ENCODE measurements at places on chromosomes 2 and 18.

DNA sequence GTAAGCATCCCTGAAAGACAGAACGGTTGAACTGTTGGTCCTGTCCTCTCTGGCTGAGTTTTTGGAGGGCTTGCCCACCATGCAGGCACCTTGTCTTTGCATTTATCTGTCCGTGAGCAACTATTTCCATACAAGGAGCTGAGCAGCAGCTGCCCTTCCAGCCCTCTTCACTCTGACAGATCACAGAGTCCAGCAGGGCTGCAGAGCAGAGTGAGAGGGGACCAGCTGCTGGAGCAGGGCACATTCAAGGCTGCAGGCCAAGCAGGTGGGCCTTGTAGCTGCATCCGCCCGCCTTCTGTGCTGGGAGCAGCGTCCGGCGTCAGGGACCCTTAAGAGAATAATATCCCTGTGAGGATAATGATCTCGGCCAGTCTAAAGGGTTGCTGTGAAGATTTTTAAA is 9.5 kb downstream of the SMYD1 start:
- DNase-seq: no peak

DNA sequence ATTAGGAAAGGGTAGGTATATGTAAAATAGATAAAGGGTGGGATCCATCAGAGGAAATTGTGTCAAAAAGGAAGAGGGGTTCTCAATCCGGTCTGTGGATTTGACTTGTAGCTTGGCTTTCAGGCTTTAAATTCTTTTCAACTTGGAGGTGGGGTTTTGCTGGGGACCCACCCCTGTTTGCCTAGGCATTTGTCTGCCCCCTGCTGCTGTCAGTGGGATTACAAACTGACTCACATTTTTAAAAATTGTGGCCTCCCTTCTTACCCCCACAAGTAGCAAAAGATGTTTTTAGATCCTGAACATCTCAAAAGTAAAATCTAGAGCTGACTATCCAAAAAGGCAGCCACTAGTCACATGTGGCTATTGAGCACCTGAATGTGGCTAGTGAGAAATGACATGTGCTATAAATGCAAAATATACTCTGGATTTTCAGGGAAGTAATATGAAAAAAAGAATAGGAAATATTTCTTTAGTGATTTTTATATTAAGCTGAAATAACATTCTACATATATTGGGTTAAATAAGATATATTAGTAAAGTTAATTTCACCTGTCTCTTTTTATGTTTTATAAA is 178.9 kb downstream of the GFPT1 start:
- peak; percentile 4 for DNase-seq

DNA sequence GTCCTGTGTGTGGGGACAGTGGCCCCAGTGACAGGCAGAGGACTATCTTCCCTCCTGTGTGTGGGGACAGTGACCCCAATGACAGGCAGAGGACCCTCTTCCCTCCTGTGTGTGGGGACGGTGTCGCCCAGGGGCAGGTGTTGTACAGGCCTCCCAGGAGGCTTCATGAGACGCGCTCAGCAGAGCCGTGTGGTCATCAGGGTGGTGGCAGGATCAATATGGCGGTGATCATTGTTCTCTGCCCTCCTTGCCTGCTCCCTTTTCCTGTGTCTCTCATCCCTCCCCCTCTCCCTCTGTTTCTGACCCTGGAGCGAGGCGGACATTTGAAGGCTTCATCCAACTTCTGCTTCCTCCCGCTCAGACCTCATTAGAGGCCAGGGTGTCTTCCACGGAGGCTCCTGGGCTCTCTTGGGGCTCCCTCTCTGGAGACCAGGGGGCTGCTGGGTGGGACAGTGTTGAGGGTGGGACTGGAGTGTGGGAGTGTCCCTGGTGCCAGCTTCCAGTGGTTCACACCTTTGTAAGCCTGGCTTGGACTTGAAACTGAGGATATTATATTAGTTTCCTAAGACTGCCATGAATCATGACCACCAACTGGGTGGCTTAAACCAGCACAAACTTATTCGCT is 59.5 kb downstream of the ACKR3 start:
- DNase-seq: no peak

- DNase-seq: no peak
Measured at GRCh38 chr2:57891086-57891712, 155.4 kb upstream of the VRK2 start.

GRCh38 chr2:160144280-160144990 is 55.6 kb downstream of the ITGB6 start:
- DNase-seq: no peak

DNA sequence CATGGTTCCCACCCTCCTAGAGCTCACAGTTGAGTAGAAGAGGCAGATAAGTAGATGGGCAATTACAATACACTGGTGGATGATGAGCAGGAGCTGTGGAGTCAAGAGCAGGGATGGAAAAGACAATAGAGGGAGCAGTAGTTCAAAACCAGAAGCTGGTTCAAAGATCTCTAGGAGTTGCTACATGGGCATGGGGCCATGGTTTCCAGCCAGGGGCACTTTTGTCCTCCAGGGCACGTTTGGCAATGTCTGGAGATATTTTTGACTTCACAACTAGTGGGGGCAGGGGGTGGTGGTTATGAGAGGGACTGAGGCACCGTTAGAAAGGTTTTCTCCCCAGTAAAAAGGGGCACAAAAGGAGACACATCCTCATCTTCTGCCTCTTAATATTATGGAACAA is 236.0 kb downstream of the DYSF start:
- DNase-seq: no peak

DNA sequence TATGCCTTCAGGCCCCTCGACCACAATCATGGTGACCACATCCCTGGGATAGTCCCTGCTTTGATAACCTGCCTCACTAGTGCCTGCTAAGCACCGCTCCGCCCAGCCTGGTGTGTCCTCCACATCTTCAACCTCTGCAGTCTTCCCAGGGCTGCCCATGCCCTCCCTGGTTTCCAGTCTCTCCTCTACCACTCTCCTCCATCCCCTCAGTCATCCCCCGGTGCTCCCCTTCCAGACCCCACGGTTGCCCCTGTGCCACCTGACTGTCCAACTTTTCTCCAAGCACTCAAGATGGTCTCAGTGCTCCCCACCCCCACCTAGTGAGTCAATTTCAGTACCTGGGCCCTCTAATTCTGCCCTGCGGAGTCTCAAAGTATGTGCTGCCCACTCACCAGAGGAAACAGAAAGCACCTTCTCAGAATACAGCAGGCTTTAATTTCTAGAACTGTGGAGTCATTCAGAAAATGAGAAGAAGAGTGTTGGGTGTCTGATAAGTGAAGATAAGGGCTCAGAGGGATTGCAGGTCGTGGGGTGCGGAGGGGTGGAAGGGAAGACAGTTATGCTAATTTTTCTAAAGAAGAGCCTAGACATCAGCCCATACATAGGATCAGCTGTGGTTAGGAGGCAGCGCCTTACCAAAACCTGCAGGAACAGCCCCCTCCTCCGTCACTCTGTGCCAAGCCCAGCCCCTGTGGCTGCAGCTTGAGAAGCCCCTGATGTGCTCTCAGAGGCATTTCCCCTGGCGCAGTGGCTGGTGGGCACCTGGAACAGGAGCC is 53.6 kb upstream of the CAB39 start:
- no peak for DNase-seq

DNA sequence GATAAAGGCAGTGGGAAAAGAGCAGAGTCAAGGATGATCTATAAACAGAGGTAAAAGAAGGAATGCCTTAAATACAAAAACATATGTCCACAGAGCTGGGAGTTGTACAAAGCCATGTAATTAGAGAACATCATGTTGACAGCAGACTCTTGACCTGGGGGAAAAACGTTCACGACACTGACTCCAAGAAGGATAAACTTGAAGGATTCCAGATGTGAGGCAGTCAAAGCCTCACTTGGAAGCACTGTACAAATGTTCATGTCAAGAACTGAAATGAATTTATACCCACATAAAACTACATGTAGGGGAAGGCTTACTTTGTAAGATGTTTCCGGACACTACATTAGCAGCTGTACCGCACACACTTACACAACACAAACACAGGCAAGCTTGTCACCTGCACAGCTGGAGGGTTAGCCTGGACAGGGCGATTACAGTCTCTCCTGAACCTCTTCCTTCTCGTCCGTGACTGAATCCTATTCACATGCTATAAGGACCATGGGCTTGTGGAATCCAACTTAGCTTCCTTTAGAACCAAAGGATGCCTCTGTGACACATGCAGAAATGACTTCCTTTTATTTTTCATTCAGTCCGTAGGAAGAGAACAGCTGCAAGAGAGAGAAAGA is 88.6 kb downstream of the SH3YL1 start:
- no peak for DNase-seq

DNA sequence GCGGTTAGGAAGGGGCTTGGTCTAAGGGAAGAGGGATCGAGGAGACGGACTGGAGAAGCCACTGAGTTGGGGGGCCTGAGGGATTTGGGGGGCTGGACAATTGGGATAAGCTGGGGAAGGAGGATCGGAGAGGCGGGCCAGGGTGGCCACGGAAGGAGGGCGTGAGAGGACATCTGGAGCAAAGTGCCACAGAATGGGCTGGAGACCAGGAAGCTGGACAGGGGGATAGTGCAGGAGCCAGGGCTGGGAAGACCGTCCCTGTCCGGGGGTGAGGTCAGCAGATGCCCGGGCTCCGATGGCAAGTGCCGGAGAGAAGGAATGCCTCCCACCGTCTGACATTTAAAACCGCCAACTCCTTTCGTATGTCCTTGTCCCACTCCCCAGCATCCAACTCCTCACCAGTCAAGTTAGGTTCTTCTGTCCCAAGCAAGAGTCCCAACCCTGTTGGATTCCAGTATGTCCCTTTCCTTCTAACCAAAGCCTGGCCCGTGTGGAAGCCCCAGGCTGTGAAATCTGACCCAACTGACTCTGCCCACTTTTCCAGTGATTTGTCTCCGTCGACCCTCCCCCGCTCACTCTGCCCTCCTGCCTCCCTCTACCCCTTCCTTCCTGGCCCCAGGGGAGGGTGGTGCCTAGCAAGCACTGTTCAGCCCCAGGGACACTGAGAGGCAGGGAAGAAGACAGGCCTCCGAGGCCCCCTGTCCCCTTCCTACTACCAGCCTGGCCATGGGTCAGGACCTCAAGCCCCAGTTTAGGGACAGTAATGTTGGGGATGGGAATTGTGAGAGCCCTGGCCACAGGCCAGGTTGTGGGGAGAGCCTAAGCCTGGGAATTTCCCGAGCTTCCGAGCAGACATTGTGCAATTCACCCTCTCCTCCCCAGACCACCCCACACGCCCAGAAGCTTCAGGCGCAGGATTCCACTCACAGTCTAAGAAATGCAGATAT is 31.5 kb upstream of the TMBIM1 start:
- DNase-seq: peak; percentile 45

- peak; percentile 79 for DNase-seq
Measured at GRCh38 chr2:221518201-221518934, 53.7 kb downstream of the EPHA4 start.

- peak; percentile 11 for DNase-seq
Measured at GRCh38 chr18:28163201-28163775, 13.6 kb downstream of the CDH2 start.

DNA sequence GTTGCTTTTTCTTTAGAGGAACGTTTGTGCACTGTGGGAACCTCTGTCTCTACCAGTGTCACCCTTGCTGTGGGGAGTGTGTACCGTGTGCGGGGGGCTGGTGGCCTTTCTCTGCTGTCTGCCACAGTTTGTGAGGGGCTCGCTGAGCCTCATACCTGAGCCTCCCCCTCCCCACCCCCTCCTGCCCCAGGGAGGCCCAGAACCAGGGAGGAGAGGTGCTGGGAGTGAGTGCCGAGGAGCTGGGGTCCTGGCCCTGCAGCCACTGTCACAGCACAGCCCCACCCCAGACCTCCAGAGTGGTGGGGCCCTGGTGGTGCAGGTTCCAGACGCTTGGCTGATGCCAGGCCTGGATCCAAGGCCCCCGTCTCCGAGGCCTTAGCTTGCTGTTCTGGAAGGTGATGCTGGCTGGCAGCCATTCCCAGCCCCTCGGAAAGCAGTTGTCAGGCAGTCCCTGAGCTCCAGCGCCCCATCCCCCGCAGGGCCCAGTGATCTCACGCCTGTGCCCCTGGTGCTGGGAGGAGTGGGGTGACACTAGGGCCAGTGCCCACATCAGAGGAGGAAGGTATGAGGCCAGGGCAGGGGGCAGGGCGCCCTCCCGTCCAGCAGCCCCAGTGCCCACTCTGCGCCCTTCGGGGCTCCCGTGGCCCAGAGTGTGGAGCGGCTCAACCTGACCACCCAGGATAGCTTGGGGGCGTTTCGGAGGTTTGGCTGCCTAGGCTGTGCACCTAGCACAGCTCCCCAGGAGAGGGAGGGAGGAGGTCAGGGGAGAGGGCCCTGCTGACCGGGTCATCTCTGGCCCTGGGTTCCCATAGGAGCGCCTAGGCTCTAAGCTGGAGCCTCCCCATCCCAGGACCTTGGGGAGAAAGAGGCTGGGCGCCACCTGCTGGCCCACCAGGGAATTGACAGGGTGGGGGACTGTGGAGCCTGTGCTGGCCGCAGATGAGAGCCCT is 53.0 kb upstream of the ALPP start:
- DNase-seq: no peak

GRCh38 chr2:64063924-64064331 is 44.7 kb upstream of the VPS54 start:
- peak; percentile 92 for DNase-seq

DNA sequence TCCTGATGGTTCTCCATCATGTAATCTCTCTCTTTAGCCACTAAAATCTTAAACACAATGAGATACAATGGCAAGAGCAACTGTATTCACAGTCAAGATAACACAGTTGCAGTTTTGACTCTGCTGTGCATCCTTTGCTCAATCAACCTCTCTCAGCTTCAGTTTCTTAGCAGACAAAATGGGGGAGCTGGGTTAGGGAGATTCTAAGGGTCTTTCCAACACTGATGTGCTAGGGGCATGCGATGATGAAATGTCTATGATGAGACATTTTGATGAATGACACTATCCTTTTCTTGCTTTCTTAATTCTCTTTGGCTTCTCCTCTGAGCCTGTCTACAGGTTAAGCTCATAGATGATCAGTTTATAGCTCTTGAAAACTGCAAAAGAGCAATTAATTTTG is 1.1 kb downstream of the SERPINB10 start:
- DNase-seq: no peak

DNA sequence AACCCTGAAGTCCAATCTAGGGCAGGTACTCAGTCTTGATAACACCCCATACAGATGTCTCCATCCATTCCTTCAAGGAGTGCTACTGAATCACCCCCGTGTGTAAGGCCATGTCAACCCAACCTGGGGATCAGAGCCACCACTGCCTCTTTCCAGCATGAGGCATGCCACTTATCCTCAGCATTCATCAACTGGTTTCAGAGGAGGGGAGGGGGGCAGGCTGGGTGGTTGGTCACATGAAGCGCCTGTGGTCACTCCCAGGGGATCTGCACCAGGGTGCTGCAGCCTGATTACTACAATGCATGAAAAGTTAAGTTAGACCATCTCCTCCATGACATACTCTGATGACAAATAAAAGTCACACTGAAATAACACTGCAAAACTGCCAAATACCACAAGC is 65.0 kb downstream of the UXS1 start:
- no peak for DNase-seq

DNA sequence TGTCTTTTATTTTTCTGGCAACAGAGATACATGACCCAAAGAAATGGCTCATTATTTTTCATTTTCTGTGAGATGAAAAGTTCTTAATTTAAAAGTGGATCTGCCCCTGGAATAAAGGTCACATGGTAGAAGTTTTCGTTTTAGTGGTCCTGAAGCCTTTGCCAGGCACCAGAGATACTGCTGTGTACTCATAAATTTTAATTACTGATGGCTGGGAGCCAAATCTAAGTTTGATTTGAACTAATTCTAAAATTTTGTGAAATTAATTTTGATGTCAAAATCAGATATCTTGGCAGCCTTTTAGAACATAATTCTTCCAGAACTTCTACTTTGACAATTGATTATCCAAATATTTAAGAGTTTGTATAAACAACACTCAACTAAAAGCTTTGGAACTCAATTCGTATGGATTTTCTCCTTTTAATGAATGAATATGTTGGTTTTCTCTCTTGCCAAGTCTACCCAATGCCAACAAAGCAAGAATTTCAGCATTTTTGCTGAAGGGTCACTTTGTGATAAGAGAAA is 128.5 kb upstream of the SP5 start:
- DNase-seq: no peak

- DNase-seq: no peak
Measured at GRCh38 chr2:102460467-102460866, 12.6 kb upstream of the SLC9A4 start.
